NCI-H2171 treated with DMSO at 0.1 percent for 48 hours (cell line): ENCODE measurements at places on chromosomes 3 and 15.

DNA sequence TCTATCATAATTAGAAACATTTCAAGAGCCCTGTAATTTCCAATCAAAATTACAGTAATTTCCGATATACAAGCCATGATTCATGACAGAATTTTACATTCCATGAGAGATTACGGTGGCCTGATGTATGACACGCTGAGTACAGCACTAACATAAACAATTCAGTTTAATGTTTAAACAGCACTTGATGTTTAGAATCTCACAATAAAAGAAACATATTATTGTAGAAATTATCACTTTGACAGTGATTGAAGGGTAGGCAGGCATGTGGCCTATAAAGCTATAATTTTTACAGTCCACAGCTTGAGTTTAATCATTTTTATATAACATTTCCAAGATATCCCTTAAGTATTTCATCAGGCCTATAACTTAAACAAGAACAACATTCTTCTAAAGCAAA lies 48.5 kb downstream of the SATB1 start:
- no peak for DNase-seq

GRCh38 chr3:40179016-40179415 lies 130.5 kb upstream of the EIF1B start:
- peak; percentile 37 for DNase-seq

DNA sequence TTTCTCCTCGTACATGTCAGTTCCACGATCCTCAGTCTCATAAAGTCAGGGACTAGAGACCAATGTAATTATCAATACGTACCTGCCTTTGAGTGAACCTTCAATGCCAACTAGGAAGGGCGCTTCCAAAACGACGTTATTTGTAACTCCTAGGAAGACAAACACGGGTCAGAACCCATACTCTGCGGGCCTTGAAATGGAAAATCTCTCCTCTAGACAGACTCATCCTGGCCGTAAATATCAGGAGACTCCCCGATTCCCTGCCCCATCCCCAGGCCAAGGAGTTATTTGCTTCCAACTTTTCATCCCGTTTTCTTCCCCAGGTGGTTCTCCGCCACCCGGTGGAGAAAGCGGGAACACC lies 578 bp downstream of the OIP5 start:
- DNase-seq: no peak

DNA sequence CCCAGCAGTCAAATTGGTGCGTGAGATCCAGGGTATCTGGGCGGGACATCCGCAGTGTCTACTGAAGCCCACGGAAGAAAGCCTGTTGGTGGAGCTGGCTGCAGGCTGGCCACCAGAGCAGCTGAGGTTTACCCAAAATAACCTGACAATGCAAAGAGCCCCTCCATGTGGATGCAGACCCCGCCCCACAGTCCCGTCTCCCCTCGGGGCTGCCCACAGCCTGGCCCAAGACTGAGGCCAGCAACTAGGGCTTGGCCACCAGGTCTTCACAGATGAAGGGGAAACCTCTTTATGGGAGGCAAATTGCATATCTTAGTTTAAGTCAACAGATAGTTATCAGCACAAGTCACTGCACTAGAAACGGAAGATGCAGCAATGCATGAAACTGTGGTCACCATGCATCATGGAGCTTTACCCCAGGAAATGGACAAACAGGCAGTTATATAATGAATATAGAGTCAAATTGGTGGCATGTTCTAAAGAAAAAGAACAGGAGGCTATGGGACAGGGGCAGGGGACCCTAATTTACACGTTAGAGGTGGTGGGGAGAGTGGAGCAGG lies 86.3 kb downstream of the ARNT2 start:
- DNase-seq: no peak

DNA sequence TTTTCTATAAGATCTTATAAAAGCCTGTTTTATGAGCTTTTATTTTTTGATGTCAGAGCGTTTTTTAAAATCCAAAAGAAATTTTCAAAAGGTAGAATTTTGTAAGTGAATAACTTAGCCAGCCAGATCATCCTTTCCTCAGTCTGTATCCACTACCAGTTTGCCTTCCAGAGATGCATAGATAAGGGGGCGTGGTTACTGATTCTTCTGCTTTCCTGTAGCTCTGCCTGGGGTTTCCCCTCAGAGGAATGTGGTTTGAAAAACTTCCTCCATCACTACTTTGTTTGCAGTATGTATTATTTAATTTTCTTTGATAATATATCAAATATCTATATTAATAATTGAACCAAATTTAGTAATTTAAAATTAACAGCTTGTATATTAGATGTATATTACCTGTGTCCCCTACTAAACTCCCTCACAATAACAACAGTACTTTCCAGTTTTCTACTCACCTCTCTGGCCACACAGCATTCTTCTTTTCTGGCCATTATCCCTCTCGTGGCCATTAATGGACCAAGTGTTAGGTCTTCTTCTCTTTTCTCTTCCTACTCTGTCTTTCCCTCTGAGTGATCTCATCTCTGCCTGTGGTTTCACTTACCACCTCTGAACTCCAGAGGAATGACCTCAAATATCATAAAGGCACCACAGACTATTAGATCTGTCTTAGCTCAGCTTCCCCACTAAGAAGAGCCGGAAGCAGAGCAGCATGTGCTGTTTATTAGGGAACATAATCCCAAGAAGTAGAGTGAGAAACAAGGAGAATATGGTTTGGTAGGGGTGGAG lies 239.7 kb downstream of the UBE2E2 start:
- DNase-seq: no peak

GRCh38 chr15:67290319-67290718 lies 35.7 kb downstream of the IQCH start:
- no peak for DNase-seq

- no peak for DNase-seq
Measured at GRCh38 chr3:149767720-149768119, 15.4 kb upstream of the COMMD2 start.

GRCh38 chr3:13344663-13345062 lies 75.5 kb downstream of the NUP210 start:
- DNase-seq: no peak

GRCh38 chr3:44969828-44970179 lies 6.2 kb downstream of the ZDHHC3 start:
- DNase-seq: no peak

- no peak for DNase-seq
Measured at GRCh38 chr3:20724241-20724640, 538.2 kb upstream of the SGO1 start.

GRCh38 chr15:50879016-50879617 lies 29.4 kb upstream of the AP4E1 start:
- DNase-seq: no peak

GRCh38 chr3:47010910-47011309 lies 31.4 kb downstream of the NBEAL2 start:
- no peak for DNase-seq

DNA sequence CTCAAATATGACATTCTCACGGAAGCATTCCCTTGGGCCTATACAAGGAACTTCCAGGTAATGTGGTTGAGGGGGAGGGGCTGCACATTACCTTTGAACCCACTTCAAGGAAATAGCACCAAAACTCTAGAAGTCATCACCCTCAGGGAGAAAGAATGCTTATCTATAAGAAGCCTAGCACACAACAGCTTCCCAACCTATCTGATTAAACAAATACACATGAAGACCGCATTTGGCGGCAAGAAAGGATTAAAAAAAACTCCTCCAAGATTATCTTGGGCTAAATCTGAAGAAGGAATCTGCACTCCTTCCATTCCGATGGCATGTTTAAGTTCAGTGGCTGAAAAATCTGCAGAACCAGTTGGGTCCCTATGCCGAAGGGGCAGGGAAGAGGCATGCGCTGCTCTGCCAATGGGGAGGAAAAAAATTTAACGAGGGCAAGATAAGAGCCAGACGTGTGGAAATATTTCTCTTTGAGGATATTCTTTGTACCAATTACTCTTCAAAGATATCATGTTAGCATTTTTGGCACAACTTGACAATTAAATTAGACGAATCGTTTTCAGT lies 82.0 kb upstream of the WNT5A start:
- DNase-seq: no peak

- DNase-seq: no peak
Measured at GRCh38 chr15:85120351-85121113, 138.9 kb downstream of the PDE8A start.

GRCh38 chr15:61517776-61518175 lies 288.7 kb upstream of the RORA start:
- DNase-seq: no peak

- no peak for DNase-seq
Measured at GRCh38 chr15:99165956-99166689, 61.2 kb downstream of the SYNM start.

- DNase-seq: no peak
Measured at GRCh38 chr3:102099913-102100312, 250.6 kb downstream of the NFKBIZ start.

- no peak for DNase-seq
Measured at GRCh38 chr15:70854666-70854976, 664 bp upstream of the LARP6 start.

- DNase-seq: no peak
Measured at GRCh38 chr3:65685621-65686235, 353.0 kb downstream of the MAGI1 start.

- DNase-seq: no peak
Measured at GRCh38 chr3:112360561-112360960, 27.6 kb downstream of the CD200 start.

- peak; percentile 17 for DNase-seq
Measured at GRCh38 chr3:55488398-55489055, 1.4 kb upstream of the WNT5A start.

- no peak for DNase-seq
Measured at GRCh38 chr15:68371851-68372250, 60.1 kb downstream of the ITGA11 start.

GRCh38 chr15:70742928-70743327 lies 20.4 kb downstream of the UACA start:
- DNase-seq: no peak

DNA sequence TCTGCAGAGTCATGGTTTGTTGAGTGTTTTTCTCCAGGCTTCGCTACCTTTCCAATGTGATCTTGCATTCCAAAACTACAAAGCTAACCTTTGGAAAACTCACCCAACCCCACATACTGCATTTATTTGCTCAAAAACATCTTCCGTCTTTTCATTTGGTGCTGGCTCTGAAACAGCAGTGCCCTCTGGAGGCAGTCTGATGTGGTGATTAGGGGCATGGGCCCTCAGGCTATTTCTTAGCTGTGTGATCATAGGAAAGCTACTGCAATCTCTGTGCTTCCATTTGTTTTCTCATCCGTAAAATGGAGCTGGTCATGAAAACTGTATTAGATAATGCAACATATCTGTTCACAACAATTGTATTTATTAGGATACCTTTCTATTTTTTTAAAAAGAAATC lies 47.0 kb downstream of the MTHFS start:
- DNase-seq: peak; percentile 38

- peak; percentile 15 for DNase-seq
Measured at GRCh38 chr15:47570881-47571640, 146.2 kb upstream of the SEMA6D start.

DNA sequence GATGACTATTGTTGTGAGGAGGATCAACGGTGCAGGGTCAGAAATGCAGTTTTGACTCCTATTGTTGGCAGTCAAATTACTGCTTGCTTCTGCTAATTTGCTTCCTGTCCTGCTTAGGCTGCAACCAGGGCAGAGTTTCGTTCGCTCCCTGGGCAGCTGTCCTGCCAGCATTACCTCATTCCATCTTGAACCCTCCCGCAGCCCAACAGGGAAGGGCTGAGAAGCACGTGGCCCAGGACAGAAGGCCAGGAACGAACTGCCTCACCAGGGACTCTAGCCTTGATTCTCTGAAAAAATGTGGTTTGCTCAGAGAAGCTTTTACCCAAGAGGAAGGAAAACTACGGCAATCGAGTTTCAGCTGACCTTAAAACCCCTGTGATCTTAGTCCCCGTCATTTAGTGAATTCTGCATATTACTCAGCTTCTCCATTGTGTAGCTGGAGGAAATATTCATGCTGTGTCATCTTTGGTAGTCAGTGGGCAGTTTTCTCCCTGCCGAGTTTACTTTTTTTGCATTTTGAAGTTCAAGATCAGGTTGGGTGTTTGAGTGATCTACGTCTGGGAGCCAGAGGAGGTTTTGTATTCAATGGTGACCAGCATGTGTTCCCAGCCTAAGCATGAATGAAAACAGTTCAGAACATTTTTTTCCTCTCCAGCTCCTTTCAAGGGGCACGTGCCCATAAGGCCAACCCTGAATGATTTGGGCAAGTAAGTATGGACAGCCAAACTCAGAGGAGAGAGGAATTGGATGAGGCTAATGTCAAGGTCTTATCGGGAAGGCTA lies 23.0 kb downstream of the TLNRD1 start:
- DNase-seq: no peak

DNA sequence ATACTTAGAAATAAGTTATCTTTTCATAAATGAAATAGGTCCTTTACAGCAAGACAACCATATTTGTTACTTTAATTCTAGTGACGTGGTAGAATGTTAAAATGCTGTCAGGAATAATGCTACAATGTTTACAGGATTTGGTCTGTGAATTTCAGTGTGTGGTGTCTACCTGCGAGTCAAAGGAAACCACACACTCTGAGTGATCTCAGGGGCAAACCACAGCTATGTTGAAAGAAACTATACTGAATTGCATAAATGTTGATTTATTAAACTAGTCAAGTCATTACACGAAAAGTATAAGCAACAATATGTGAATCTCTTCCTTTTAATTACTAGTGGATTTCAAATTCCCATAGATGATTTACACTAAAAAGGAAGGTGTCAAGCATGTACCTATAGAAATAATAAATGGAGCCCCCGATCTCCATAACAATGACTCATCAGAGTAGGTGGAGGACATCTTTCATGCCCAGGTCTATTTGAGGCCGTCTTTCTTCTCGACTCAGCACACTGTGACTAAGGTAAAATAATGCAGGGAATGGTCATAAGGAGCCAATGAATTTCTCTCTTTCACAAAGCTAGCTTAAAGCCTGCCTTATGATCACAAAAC lies 463.0 kb downstream of the ERC2 start:
- DNase-seq: no peak

DNA sequence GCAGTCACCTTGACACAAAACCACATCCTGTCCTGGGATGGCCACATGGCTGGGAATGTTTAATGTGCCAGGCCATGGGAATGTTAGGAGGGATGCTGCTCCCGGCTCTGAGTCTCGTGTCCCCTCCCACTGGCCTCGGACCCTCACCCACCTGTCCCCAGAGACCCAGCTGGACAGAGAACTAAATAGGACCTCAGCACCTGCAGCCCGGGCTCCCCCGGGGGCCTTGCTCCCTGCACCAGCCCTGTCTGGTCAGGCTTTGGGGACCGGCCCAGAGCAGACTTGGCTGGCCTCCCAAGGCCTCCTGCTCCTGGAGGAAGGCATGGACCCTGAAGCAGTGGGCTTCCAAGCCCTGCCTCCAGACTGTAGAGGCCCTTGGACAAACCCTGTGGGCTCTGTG lies 100.0 kb upstream of the IQSEC1 start:
- DNase-seq: no peak

DNA sequence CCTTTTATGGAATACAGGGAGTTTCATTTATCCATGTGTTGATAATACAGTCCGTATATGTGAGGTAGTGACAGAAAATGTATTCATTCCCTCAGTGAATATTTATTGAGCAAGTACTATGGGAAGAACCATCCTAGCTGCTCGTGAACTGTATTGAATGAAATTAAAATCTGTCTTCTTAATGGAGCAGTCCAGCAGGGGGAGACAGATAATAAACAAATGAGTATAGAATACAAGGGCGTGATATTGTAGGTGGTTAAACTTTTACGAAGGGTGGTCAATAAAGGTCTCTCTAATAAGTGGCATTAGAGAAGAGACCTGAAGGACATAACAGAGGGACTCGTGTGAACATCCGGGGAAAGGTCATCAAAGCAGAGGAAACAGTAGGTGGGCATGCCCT lies 62.7 kb upstream of the OSTN start:
- DNase-seq: no peak

GRCh38 chr15:90071220-90071807 lies 31.0 kb downstream of the IDH2 start:
- peak; percentile 67 for DNase-seq
